EH (cell line): ENCODE measurements at places on chromosomes 12 and 14.

DNA sequence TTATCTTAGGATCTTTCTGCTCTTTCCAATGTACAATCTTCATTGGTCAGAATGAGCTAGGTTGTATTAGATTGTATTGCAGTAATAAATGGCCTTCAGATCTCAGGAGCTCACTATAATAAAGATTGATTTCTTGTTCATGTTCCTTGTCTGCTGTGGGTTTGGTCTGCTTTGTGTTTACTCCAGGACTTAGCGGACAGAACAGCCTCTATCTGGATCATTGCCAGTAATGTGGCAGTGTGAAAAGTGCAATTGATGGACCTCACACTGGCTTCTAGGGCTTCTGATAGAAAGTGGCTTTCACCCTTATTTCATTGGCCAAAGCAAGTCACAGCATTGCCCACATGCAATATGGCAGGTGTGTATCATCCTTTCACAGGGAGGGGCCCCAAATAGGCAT, 81.2 kb downstream of the BTG1 start:
- no peak for DNase-seq

DNA sequence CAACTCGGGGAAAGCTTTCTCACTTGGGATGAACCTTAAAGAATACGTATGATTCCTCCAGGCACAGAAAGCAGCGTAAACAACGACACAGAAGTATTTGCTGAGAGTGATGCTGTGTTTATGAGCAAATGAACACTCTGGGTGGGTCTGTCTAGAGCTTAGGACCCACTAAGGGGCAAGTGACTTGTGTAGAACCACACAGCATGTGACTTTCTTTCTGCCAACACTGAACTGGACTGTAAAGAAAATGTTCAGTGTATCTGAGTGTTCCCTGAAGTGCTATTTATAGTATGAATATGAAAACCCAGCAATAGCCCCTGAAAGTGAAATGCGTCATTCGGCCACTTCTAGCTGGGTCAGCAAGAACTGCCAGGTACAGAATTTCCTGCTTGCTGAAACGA, 78.5 kb downstream of the ST8SIA1 start:
- DNase-seq = no peak

DNA sequence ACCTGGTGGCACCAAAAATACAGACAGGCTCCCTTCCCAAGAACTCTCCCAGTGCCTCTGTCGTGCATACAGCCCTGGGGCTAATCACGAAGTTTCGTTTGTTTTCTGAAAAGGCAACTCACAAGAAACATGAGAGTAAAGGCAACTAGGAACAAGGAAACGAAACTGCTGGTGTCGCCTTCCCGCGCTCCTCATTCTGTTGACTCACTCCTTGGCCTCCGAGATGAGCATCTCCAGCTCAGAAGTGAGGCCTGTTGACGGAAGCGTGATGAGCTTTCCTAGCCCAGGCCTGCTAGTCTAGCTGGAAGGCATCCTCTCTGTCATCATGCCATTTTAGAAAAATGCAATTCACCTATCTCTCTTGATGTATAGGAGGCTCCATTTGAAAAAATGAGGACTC, 50.5 kb downstream of the TTC9 start:
- DNase-seq = no peak

DNA sequence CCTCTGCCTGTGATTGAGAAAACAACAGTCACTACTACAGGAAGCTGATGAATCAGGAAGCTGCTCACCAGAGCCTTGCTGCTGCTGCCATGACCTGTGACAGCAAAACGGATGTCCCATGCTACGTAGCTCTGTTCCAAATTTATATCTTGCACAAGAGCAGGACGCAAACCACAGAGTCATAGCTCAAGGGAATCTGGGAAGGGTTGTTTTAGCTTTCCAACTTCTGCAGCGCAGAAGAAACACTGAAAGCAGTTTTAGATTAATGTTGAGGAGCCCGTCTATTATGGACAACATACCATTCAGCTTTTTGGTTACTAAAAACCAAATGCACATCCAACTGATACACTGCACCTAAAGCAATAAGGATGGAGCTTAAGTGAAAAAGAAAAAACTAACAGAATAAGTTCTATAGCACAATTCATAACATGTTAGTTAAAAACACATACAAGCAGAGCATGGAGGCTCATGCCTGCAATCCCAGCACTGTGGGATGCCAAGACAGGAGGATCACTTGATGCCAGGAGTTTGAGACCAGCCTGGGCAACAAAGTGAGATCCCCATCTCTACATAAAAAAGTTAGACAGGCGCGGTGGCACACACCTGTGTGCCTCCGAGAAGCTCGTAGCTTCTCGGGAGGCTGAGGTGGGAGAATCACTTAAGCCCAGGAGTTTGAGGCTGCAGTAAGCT, 1.7 kb upstream of the ANKRD33 start:
- DNase-seq = peak; percentile 98

- DNase-seq = no peak
Measured at GRCh38 chr12:121241156-121241970, 31.4 kb downstream of the P2RX4 start.

DNA sequence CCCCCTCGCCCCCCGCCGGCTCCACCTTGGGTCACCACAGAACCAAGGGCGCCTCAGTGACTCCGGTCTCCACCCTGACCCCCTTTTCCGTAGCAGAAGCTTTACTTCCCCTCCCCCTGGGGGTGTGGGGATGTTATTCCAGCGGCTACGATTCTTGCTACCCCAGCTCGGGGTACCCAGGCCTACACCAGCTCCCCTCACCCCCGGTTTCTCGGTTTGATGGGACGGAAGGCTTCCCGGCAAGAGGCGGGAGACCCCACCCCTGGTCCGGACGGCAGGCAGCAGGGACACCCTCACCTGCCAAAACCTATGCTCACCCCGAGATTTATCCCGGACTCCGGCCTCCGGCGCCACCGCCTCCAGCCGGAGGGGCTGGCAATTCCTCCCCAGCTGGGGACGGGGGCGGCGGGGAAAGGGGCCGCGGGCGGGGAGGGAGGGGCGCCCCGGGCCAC, 619 bp downstream of the RAB15 start:
- DNase-seq = no peak

DNA sequence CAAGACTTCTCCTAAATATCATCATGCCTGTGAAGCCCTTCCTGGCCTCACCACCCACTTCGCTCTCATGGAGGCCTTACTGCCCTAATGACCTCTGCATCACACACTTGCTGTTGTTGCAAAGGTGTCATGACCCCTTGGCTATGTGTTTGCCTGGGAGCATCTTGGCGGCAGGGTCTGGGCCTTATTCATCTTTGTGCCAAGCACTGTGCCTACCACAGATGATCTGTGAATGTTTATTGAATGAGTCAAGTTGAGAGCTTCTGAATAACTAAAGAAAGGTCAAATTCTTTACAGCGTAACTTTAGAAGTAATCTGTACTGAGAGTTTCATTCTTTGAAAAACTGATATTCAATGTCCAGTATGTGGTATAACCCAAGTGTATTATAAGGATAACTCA, 113.3 kb downstream of the TTC8 start:
- DNase-seq = peak; percentile 16

DNA sequence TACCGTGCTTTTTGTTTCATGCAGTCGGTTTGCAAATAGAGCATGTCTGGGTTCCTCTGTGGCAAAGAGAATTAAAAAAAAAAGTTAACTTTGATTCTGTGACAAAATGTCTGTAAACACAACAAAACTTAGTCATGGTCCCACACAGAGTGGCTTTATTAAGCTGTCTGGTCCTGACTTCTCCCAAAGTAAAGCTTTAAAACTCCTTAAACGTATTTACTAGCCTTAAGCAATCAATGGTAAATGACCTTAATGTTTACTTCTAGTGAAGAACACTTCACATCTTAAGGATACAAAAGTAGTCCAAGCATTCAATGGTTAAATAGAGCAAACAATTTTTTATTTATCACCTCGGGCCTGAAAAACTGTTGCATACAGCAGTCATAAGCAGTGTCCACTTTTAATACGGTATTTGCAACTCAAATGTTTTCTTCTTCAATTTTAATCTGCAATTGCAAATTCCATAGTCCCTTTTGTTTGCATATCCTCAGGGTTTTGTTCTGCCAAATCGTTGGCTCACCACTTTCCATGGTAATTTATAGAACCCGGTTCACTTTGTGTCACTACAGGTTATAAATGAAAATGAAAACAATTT, 453.0 kb upstream of the MIS18BP1 start:
- DNase-seq = no peak

- no peak for DNase-seq
Measured at GRCh38 chr12:50523772-50524171, 19.0 kb downstream of the DIP2B start.

DNA sequence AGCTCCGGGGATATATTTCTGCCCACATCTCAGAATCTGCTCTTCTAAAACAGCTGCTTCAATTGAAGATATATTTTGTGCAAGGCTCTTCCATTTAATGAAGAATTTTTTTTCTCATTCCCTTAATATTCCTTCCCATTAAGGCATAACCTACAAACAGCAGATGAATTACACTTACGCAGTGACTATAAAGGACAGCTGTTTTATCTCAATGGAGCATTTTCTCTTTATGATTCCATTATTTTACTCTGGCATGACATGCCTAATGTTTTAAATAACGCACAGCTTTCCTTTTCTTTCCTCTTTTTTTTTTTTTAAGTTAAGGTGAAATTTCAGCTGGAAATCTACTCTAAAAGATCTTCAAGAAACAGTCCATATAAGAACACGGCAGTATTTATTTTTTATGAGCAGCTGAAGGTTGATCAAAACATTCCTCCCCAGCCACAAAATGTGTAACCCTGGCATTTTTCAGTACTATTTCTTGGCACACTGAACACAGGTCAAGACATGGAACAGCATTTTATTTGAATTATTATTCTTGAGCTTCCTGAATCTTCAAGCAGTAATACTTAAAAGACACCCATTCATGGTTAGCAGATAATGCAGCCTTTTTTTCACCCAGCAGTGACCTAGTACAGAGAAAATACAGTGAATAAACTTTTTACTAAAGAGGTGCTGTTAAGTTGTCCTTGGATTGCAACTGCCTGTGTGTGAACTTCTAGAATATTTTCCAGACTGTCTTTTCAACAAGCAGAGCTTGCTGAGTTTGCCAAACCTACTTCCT, 118.1 kb upstream of the FOXN3 start:
- DNase-seq = peak; percentile 71

DNA sequence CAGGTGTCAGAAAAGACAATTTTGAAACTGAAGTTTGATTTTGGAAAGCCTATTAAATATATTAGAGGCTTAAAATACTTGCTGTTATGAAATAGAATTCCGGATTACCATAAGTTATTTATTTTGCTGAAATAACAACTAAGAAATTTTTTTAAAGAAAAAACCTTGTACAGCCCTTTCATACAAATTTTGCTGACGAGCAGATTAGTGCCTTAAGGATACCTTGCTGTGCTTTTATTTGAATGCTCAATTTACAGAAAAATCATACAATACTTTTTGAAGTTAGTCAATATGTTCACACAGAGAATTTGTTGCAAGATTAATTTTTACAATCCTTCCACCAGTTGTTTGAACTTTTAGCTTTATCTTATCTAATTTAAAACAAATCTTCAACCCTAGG, 29.5 kb upstream of the CLEC2D start:
- no peak for DNase-seq

DNA sequence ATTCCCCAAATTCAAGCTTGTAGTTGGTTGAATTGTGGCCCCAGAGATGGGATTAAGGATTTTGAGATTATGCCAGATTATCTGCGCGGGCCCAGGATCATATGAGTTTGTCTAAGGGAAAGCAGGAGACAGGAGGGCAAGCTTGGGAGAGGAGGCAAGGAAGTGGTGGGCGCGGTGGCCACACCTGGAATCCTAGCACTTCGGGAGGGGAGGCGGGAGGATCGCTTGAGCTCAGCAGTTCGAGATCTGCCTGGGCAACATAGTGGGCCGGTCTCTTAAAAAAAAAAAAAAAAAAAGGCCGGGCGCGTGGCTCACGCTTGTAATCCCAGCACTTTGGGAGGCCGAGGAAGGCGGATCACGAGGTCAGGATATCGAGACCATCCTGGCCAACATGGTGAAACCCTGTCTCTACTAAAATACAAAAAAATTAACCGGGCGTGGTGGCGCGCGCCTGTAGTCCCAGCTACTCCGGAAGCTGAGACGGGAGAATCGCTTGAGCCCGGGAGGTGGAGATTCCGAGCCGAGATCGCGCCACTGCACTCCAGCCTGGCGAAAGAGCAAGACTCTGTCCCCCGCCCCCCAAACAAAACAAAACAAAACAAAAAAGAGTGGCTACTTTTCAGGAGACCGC, 881 bp upstream of the PUS1 start:
- DNase-seq = peak; percentile 57

GRCh38 chr14:71592361-71592760, 339.9 kb upstream of the RGS6 start:
- DNase-seq = no peak

DNA sequence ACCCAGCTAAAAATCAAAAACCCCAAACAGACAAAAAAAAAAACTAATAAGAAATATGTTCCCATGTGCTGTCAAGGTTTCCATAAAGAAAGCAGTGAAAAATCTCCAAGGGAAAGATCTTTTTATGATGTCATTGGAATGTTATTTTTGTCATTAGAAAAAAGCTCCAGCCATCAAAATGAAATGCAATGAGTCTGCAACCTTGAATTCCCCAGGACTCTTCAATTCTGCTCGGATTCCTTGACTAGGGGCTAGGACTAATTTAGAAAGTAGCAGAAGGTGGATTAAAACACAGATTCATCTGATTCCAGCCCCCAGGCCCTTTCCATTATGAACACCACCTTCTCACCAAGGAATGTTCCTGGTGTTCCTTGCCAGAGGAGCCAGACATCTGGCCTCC, 6.0 kb upstream of the PCNX1 start:
- peak; percentile 80 for DNase-seq

GRCh38 chr12:11684393-11684792, 34.9 kb downstream of the ETV6 start:
- peak; percentile 75 for DNase-seq

GRCh38 chr12:6249580-6249979, 49.4 kb downstream of the CD9 start:
- DNase-seq = no peak

GRCh38 chr12:27861428-27862167, 81.6 kb upstream of the MANSC4 start:
- no peak for DNase-seq

- DNase-seq = peak; percentile 79
Measured at GRCh38 chr12:5466521-5466960, 34.6 kb downstream of the NTF3 start.

GRCh38 chr12:26047401-26048226, 77.2 kb downstream of the BHLHE41 start:
- no peak for DNase-seq

- no peak for DNase-seq
Measured at GRCh38 chr12:116122628-116123027, 154.9 kb downstream of the MED13L start.

- DNase-seq = no peak
Measured at GRCh38 chr12:62983594-62983993, 48.6 kb upstream of the PPM1H start.
